ENCODE measurements at places on chromosomes 4 and X.

DNA sequence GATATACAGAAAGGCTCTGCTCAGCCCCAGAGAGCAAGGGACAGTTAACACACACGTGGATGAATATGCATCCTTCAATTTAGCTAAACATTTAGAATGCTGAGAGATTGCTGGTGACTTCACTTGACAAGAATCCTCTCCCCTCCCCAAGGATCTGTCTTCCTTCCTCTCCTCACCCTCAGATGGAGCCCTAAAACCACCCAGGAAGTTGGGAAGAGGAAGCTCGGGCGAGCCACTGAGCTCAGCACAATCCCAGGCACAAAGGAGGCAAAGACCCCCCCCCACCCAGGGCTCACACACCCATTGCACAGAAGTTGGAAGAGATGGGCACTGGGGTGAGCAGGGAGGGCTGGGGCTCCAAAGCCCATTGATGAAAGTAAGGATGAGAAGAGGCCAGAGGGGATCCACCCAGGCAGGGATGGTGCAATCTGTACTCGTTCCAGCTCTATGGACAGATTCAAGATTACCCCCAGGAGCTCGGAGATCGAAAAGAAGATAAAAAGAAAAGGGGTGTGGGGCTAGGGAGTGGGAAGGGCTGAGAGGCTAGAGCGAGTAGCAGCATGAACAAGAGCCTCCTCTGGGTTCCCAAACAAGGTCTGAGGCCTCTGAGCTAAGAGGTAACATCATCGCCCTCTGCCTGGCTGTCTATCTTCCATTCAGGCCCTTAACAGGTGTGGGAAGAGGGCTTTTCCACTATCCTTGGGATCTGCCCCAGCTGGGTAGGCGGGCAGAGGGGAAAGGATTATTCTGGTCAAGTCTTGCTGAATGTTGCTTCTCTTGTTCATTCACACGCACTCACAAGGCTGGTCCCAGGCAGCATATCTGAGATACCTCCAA is 1.2 kb downstream of the TFE3 start:
- DNase-seq: peak; percentile 33

DNA sequence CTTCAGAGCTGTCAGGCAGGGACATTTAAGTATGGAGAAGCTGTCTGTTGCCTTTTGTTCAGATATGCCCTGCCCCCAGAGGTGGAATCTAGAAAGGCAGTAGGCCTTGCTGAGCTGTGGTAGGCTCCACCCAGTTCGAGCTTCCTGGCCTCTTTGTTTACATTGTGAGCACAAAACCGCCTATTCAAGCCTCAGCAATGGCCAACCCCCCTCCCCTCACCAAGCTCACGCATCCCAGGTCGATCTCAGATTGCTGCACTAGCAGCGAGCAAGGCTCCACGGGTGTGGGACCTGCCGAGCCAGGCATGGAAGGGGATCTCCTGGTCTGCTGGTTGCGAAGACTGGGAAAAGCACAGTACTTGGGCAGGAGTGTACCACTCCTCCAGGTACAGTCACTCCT is 59.3 kb downstream of the ZNF674 start:
- no peak for DNase-seq

GRCh38 chrX:56800801-56801200 is 71.8 kb downstream of the NBDY start:
- no peak for DNase-seq

DNA sequence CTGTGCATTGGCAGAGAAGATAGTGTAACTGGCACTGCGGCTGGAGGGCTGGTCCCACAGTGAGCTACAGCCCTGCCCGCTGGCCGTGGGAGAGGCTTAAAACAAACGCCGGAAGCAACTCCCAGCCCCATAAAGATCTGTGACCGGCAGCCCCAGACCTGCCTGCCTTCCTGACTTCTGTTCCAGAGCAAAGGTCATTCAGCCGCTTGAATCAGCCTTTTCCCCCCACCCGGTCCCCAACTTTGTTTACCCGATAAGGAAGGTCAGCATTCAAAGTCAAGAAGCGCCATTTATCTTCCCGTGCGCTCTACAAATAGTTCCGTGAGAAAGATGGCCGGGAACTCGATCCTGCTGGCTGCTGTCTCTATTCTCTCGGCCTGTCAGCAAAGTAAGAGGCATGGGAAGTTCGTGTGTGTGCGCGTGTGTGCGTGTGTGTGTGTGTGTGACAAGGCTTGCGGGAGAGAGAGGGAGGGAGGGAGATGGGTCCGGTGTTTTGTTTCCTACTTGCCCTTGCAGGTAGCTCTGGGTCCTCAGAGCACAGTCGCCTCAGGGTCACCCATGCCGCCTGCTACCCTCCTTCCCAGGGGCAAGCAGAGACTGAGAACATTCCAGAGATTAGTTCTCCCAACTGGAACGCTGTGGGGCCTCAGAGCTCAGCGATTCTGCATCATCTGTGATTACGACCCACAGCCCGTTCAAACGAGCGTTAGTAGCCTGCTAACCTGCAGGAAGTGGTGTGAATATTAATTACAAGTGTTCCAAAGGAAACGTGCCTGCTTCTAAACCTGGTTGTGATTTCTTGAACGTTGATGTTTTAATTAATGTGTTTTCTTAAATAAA is at the start of gene MGST2:
Gene MGST2 (plus strand): TSS at position 130 of the 840 bp plus-strand sequence. CDS start 201 bp downstream, at position 331.
- DNase-seq: peak; percentile 77

- no peak for DNase-seq
Measured at GRCh38 chr4:84648178-84648577, 65.3 kb downstream of the CDS1 start.

GRCh38 chr4:6812766-6813165 is 30.2 kb downstream of the KIAA0232 start:
- DNase-seq: no peak

DNA sequence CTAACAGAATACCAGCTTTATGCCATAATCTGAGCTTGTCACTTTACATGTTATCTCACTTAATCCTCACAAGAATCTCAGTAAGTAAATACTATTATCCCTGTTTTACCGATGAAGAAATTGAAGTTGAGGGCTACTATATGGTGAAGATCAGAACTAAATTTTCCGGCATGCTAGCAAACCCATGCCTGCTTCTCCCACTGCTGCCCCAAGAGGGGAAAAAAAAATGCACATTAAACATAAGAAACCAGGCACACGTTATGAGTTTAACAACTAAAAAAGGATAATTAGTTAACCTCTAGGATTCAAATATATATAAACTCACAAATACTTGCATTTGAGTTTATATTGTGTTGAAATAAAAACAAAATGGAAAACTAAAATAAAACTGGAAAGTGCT is 10.8 kb downstream of the SLC10A7 start:
- DNase-seq: no peak

- no peak for DNase-seq
Measured at GRCh38 chr4:81495345-81495744, 23.6 kb upstream of the RASGEF1B start.

- no peak for DNase-seq
Measured at GRCh38 chr4:156328882-156329281, 375.2 kb upstream of the CTSO start.

DNA sequence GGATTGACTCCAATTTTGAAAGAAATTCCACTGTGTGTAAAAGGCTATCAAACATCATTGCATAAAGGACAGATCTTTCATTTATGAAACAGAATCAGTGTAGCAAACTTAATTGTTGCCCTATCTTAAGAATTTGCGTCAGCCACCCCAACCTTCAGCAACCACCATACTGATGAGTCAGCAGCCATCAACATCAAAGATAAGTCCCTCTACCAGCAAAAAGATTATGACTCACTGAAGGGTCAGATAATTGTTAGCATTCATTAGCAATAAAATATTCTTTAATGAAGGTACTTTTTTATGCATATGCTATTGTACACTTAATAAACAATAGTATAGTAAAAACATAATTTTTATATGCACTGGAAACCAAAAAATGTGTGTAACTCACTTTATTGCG is 15.8 kb upstream of the GRSF1 start:
- no peak for DNase-seq
